ENCODE measurements at places on chromosomes 4 and X. TPM values are rescaled to one million over a fixed set of nuclear protein-coding genes. Genes with fewer than 3 reads are reported as not detected.

The NXF2B gene
- not detected for total RNA-seq

The SH3D19 gene
- 19.2 TPM for total RNA-seq

The ZDHHC9 gene
- 22.6 TPM for total RNA-seq

The PABPC1L2A gene
- not detected for total RNA-seq

The SOD3 gene
- total RNA-seq: 156 TPM

The FAM9B gene
- total RNA-seq: not detected

The DRP2 gene
- 9.6 TPM for total RNA-seq

The ZNF275 gene
- total RNA-seq: 7.7 TPM

The DUX4 gene
- total RNA-seq: not detected

The NEIL3 gene
- total RNA-seq: 15.0 TPM

The TEC gene
- total RNA-seq: 1.1 TPM

The GPAT3 gene
- 7.6 TPM for total RNA-seq

The GNRHR gene
- not detected for total RNA-seq

The FAM120C gene
- total RNA-seq: 4.4 TPM

The SLC25A43 gene
- total RNA-seq: 24.8 TPM

The STPG2 gene
- 0.56 TPM for total RNA-seq

The CPE gene
- total RNA-seq: 294 TPM

The GPM6B gene
- 5.4 TPM for total RNA-seq

The BMX gene
- total RNA-seq: 0.56 TPM

The RASGEF1B gene
- total RNA-seq: 1.2 TPM

The TMEM154 gene
- total RNA-seq: 0.96 TPM

The PCDH19 gene
- under 0.01 TPM for total RNA-seq

The SSX4 gene
- not detected for total RNA-seq

The UPF3B gene
- total RNA-seq: 1.5 TPM

The ITGB1BP2 gene
- total RNA-seq: 1.2 TPM

The PPP2R2C gene
- total RNA-seq: not detected

The LONRF3 gene
- total RNA-seq: 0.19 TPM

The HS3ST1 gene
- 0.56 TPM for total RNA-seq

The CT45A3 gene
- not detected for total RNA-seq

The CT47A7 gene
- not detected for total RNA-seq

The CSAG3 gene
- not detected for total RNA-seq

The UGT2B10 gene
- total RNA-seq: not detected

The SMR3A gene
- not detected for total RNA-seq

The TMPRSS11D gene
- total RNA-seq: not detected

The CLDN34 gene
- total RNA-seq: not detected

The FGA gene
- total RNA-seq: under 0.01 TPM

The PASD1 gene
- total RNA-seq: not detected

The TREX2 gene
- total RNA-seq: 4.4 TPM

The BBS12 gene
- total RNA-seq: 7.6 TPM

The NIPAL1 gene
- total RNA-seq: 2.9 TPM

The OPHN1 gene
- total RNA-seq: 4.4 TPM

The SPANXN3 gene
- total RNA-seq: not detected

The AFF2 gene
- 0.56 TPM for total RNA-seq

The UGT2B7 gene
- 0.85 TPM for total RNA-seq

The SLC10A4 gene
- 0.28 TPM for total RNA-seq

The ADH1B gene
- total RNA-seq: 0.38 TPM

The SMIM20 gene
- total RNA-seq: 28.2 TPM

The SLITRK4 gene
- 0.96 TPM for total RNA-seq

The ZNF185 gene
- 4.2 TPM for total RNA-seq

The NHS gene
- total RNA-seq: 2.3 TPM

The ARL9 gene
- 0.19 TPM for total RNA-seq

The TRIM61 gene
- 1.5 TPM for total RNA-seq

The CDKL2 gene
- total RNA-seq: under 0.01 TPM

All from regular cardiac myocyte (primary cell).